T-helper 22 cell (primary cell): ENCODE measurements at places on chromosomes 1 and 21.

- DNase-seq: no peak
Measured at GRCh38 chr1:205920159-205920558, 23.1 kb downstream of the SLC26A9 start.

- DNase-seq: no peak
Measured at GRCh38 chr1:27591622-27592021, 12.3 kb downstream of the AHDC1 start.

DNA sequence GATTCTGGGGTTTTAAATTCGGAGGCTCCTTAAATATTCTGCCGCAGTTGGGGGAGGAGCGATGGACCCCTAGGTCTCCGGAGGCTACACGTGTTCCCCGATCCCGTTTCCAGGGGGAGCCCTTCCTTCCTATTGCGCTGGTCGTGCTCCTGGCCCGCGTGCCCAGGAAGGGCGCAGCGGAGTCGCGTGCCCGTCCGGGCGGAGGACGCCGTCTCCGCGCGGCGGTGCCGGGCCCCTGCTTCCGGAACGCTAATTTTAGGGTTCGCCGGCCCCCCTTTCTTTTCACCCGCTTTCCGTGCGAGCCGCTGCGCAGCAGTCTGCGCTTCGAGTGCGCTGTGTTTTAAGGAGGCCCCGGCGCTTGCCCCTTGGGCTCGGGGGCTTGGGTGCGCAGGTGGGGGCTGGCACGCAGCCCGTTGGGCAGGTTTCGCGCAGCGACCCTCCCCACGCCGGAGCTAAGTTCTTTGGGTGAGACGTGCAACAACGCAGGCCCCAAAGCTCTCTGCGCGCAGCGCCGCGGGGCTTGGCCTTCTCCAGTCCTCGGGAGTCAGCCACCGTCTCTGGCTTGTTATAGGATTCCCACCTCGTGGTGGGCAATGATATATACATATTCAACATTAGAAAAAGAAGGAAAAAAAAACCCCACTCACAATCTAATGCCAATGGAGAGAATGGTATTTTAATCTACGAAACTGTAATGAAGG lies 43.5 kb upstream of the DNAJC6 start:
- DNase-seq: peak; percentile 6

GRCh38 chr1:30130099-30130498 lies 593.3 kb downstream of the MATN1 start:
- no peak for DNase-seq
